ENCODE measurements at places on chromosomes 7 and 10. TPM values are rescaled to one million over a fixed set of nuclear protein-coding genes. Genes with fewer than 3 reads are reported as not detected.

DNA sequence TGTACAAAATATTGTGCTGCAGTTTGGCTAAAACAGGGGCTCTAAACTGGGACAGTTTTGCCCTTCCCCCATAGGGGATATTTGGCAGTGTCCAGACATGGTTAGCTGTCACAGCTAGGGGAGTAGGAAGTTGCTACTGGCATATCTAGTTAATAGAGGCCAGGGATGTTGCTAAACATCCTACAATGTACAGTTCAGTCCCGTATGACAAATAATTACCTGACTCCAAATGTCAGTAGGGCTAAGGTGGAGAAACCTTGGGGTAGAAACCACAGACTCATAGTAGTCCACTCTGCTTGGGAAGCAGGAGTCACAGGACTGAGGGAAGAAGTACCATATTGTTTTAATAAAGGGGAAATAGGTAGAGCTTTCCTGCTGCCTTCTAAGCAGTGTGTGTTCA, 39.8 kb downstream of the WBP1L start:
- no peak overlapping the region for H3K27ac ChIP-seq
- DNase-seq, result no peak
- peaks cover 13% of the 10 kb centered on the region for H3K4me1 ChIP-seq
- H3K4me3 ChIP-seq, result no peak overlapping the region
- no peaks in the 10 kb centered on the region for H3K27me3 ChIP-seq

Gene UBE2D1
- 28.9 TPM for total RNA-seq

Gene SYT15B
- 0.26 TPM for total RNA-seq

Gene CRYGN
- total RNA-seq, result 3.9 TPM

- peaks cover 19% of the 10 kb centered on the region for H3K27me3 ChIP-seq
- no peaks in the 10 kb centered on the region for H3K36me3 ChIP-seq
- DNase-seq, result no peak
- no peak overlapping the region for H3K4me3 ChIP-seq
- H3K27ac ChIP-seq, result no peak overlapping the region
These were observed 18.9 kb upstream of the TMEM273 start for GRCh38 chr10:49207113-49207512.

Gene EXOC4
- total RNA-seq, result 96.6 TPM

DNA sequence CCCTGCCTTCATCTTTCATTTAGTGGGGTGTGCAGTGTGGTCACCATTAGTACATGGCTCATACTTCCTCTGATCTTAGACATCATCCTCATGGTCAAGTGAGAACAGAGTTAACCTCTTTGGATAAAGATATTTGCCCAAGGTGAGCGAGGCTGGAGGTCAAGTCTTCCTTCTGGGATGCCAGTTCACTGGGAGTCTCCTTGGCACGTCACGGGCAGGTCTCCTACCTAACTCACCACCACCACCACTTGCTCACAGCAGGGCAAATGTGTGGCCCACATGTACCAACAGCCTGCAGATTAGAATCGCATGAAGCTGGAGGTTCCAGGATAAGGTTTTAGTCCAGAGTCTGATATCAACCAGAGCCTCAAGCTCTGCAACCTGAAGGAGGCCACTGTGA, 164.6 kb downstream of the USP6NL start:
- H3K27ac ChIP-seq, result no peak overlapping the region
- H3K36me3 ChIP-seq, result no peaks in the 10 kb centered on the region
- H3K27me3 ChIP-seq, result no peaks in the 10 kb centered on the region
- H3K4me3 ChIP-seq, result no peak overlapping the region
- DNase-seq, result peak; percentile 11

Gene HIP1
- 60.0 TPM for total RNA-seq

GRCh38 chr7:44894888-44895580, 9.7 kb upstream of the PURB start:
- DNase-seq, result no peak
- H3K27ac ChIP-seq, result peak overlapping the region; percentile 3
- no peaks in the 10 kb centered on the region for H3K27me3 ChIP-seq

DNA sequence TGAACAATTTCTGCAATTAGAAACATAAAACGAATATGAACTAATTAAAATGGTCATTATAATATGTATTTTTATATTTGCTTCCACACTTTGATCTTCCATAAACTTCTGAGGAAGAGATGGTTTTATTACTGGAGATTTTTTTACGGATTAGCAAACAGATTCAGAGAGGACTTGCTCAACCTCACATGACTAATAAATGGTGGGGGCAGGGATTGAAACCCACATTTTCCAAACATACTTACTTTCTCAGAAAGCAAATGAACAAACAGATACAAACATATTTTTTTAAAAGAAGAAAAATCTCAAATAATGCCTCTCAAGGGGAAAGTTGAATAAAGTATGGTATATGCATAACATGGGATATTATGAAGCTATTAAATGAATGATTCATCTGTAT, 18.3 kb downstream of the ANKMY2 start:
- no peak for DNase-seq
- H3K27ac ChIP-seq, result no peak overlapping the region
- H3K4me1 ChIP-seq, result no peaks in the 10 kb centered on the region
- H3K27me3 ChIP-seq, result no peaks in the 10 kb centered on the region

- no peak overlapping the region for H3K27ac ChIP-seq
- H3K4me3 ChIP-seq, result no peak overlapping the region
- H3K36me3 ChIP-seq, result no peaks in the 10 kb centered on the region
- peak; percentile 13 for DNase-seq
- H3K4me1 ChIP-seq, result no peaks in the 10 kb centered on the region
These were observed 182.9 kb upstream of the SHH start for GRCh38 chr7:155995183-155995612.

DNA sequence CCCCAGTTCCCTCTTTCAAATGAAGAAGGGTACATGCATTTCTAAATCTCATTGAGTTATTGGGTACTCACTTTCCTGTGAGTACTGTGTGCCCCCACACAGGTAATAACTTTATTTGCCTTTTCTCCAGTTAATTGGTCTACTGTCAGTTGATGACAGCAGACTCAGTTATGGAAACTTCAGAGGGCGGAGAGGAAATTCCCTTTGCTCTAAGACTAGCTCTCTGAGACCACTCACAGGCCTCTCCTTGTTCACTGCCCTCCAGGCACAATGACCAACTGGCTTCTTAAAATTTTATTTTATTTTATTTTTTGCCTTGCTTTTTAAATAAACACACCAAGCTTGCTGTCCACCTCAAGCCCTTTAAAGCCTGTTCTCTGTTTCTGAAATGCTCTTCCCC, 235.8 kb upstream of the AOAH start:
- no peaks in the 10 kb centered on the region for H3K27me3 ChIP-seq
- peaks cover 3% of the 10 kb centered on the region for H3K36me3 ChIP-seq
- no peak for DNase-seq
- peaks cover 6% of the 10 kb centered on the region for H3K4me1 ChIP-seq
- H3K27ac ChIP-seq, result no peak overlapping the region

- H3K4me1 ChIP-seq, result no peaks in the 10 kb centered on the region
- H3K36me3 ChIP-seq, result no peaks in the 10 kb centered on the region
- no peaks in the 10 kb centered on the region for H3K27me3 ChIP-seq
- H3K27ac ChIP-seq, result no peak overlapping the region
- no peak for DNase-seq
These were observed 23.7 kb downstream of the UMAD1 start for GRCh38 chr7:7664291-7664690.

GRCh38 chr10:26064106-26064505, 130.1 kb downstream of the MYO3A start:
- H3K27me3 ChIP-seq, result no peaks in the 10 kb centered on the region
- H3K27ac ChIP-seq, result no peak overlapping the region
- H3K4me3 ChIP-seq, result no peak overlapping the region

Gene KIAA1217
- total RNA-seq, result 22.2 TPM

DNA sequence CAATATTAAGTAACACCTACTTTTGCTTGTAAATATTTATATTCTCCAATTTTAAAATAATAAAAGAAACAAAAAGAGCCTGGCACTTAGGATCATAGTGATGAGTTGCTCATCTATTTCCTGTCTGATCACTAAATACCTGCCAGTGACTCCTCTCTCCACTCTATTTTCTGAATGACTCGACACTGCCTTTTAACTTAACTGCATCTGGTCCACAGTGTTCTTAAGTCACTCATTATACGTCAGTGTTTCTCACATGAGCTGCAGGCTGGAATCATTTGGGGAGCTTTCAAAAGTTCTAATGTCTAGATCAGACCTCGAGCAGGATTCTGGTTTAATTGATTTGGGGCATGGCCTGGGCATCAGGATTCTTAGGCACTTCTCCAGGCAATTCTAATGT, 78.0 kb upstream of the AGBL3 start:
- H3K36me3 ChIP-seq, result peaks cover 5% of the 10 kb centered on the region
- no peaks in the 10 kb centered on the region for H3K27me3 ChIP-seq
- no peak overlapping the region for H3K27ac ChIP-seq

Gene SPDYE2B
- total RNA-seq, result not detected

DNA sequence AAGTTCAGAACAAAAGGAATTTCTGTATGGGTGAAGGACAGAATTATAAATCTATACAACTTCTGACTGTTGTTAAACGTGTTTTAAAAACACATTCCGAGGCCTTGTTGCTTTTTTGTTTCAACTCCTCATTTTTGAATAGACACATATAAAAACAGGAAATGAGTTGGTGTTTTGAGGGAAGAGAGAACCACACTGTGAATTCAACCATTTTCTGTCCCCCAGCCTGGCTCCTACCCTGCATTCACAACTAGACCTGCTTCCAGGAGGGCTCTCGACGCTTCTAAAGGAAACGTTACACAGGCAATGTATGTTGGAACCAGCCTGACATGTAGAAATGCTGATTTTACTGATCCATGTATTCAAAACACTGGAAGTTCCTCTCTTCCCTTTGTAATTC, 76.5 kb downstream of the OR13A1 start:
- no peaks in the 10 kb centered on the region for H3K36me3 ChIP-seq
- H3K27ac ChIP-seq, result no peak overlapping the region
- no peak overlapping the region for H3K4me3 ChIP-seq
- no peak for DNase-seq
- H3K27me3 ChIP-seq, result no peaks in the 10 kb centered on the region

DNA sequence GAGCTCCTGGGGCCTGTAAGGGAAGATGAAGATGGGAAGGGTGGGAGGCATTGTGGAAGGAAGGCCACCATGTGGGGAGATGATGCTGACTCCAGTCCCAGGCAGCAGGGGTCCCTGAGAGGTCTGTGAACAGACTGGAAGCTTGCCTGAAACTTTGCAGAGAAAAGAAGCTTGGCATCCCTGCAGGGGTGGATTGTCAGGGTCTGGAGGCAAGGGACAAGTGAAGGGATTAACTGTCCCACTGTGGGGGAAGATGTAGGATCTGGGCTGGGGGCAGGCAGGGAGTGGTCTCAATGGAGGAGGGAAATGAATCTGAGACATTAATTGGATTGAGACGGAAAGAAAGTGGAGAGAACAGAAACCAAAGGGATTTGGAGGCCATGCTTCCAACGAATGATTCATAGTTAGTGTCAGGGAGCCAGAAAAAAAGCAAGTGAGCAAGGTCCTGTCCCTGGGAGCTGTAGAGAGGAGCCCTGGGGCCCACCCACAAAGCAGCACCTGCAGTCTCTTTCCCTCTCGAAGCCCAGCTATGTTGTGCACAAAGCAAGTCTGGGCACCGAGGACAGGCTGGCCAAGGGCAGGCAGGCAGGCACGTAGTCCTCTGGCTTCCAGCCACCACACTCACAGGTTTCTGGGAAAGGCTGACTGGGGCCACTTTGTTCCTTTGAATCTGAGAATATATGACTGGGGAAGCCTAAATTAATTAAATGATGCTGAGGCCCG, 4.7 kb upstream of the SLC18A3 start:
- no peak overlapping the region for H3K27ac ChIP-seq
- no peak overlapping the region for H3K4me3 ChIP-seq
- H3K36me3 ChIP-seq, result no peaks in the 10 kb centered on the region
- peaks cover 87% of the 10 kb centered on the region for H3K27me3 ChIP-seq

Gene UNC5B
- total RNA-seq, result 9.7 TPM

DNA sequence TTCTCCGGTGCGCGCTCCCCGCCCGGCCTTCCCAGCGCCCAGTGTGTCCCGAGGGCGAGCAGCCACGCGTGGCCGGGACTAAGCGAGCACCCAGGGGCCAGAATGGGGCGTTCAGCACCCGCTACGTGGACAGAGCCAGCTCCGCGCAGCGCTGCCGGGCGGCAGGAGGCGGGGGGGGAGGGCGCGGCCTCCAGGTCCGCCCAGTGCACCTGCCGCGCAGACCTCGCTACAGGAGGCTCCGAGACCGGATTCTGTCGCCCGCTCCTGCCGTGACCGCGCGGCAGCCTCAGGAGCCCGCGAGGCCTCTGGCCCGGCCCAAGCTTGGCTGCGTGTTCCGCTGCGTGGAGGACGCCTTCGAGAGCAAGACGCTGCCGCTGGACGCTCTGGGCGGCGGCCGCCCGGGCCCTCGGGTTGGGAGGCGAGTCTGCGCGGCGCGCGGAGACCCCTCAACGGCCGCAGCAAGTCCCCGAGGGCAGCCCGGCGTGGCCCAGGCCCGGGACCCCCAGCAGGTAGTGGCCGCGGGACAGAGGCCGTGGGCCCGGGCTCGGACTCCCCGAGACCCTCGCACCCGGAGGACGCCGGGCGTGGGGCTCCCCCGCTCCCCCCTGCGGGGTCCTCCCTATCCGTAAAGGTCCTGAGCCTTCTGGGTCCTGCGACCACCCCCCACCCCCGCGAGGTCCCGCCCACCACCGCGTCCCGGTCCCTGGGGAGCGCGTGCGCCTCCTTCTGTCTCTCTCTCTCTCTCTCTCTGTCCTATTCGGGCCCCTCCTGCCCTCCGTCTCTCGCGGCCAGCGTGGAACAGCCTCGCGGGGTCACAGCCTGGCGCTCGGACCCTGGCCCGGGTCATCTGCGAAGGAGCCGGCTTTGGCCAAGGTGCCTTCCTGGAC, 904 bp upstream of the DPYSL4 start:
- H3K36me3 ChIP-seq, result no peaks in the 10 kb centered on the region
- DNase-seq, result peak; percentile 87
- peaks cover 91% of the 10 kb centered on the region for H3K27me3 ChIP-seq
- H3K27ac ChIP-seq, result no peak overlapping the region
- H3K4me1 ChIP-seq, result no peaks in the 10 kb centered on the region

GRCh38 chr10:86255405-86256251, 111.0 kb downstream of the GRID1 start:
- H3K4me3 ChIP-seq, result no peak overlapping the region
- peak; percentile 32 for DNase-seq
- peaks cover 19% of the 10 kb centered on the region for H3K4me1 ChIP-seq
- no peak overlapping the region for H3K27ac ChIP-seq
- H3K27me3 ChIP-seq, result no peaks in the 10 kb centered on the region

GRCh38 chr10:131750973-131751826, 149.6 kb upstream of the PPP2R2D start:
- H3K27me3 ChIP-seq, result no peaks in the 10 kb centered on the region
- H3K4me3 ChIP-seq, result no peak overlapping the region
- H3K36me3 ChIP-seq, result no peaks in the 10 kb centered on the region
- H3K27ac ChIP-seq, result peak overlapping the region; percentile 44

DNA sequence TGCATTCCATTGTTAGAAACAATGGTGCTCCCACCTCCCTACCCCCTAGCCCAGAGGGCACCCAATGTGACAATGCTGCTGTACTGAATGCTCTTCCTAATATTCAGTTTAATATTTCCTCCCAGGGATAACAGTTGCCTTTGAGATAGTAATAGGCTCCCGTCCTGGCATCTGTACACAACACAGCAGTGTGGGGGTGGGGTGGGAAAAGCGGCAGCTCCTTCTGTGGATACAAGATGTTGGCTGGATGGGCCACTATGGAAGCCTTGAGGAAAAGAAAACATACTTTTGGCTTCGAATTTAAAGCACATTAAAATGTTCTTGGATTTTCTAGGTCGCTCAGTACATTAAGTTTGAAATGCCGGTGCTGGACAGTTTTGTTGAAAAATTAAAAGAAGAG, 9.2 kb upstream of the ZNF22 start:
- H3K27ac ChIP-seq, result no peak overlapping the region
- no peaks in the 10 kb centered on the region for H3K27me3 ChIP-seq
- no peak overlapping the region for H3K4me3 ChIP-seq
- H3K4me1 ChIP-seq, result peaks cover 4% of the 10 kb centered on the region
- H3K36me3 ChIP-seq, result no peaks in the 10 kb centered on the region
- peak; percentile 20 for DNase-seq

Measured in endodermal cell (in vitro differentiated cells).